SHP77 (cell line): ENCODE measurements at places on chromosomes 16 and 17.

DNA sequence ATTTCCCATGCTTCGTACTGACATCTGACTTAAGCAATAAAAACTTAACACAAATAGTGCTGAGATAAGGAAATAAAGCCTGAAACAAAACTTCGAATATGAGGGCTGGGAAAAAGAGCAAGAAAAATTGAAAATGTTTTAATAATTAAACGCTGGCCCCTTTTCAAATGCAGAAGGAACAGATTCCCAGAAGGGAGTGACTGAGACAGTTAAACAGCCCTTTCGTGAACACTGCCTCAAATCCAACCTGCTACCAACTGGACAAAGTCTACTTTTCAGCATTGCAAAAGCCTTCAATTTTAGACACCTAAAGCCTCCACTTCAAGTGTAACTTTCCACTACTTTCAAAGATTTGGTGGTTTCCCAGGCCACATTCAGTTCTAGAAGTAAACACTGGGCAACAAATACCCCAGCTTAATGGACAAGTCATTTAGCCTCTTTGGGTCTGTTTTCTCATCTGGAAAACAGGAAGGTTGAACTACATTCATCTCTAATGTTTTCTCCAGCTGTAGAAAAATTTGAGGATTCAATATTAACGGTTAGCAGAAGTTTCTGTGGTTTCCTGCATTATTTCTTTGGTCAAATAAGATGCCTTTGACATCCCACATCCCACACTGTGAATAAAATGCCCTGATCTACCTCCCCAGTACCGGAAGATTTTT is 11.8 kb downstream of the RFFL start:
- no peak for DNase-seq

DNA sequence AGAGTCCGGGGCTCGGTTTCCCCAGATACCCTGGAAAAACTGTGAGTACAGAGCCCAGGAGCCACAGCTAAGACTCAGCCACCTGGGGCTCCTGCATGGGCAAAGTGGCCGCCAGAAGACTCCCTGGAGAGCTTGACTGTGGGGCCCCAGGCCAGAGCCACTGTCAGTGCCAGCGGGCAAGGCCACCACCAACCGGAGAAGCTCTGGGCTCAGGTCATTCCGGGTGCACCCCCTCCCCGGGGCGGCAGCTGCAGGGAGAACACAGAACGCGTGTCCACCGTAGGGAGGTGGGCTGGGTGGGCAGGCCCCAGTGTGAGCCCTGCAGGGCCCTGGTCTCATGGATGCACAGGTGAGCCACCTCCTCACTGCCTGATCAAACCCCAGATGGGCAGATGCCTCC is 22.3 kb upstream of the RBFOX3 start:
- no peak for DNase-seq

DNA sequence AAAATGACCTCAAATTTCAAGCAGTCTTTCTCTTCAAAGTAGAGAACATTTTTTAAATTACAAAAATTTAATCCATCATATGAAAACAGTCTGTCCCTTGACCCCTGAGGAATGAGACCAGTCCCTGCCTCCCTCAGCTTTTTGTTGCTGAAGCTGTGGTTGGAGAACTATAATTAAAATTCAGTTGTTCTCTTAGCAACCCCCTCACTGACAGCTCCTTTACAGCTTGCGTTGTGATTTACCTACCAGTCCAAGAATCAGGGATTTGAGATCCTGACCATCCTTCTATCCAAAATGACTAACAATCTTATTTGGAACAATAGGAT is 29.8 kb downstream of the LYRM1 start:
- no peak for DNase-seq

GRCh38 chr16:22092143-22092933 is at the start of gene VWA3A:
VWA3A (plus strand) TSS chr16:22092541; CDS start chr16:22092638, 97 bp downstream.
- DNase-seq: no peak

DNA sequence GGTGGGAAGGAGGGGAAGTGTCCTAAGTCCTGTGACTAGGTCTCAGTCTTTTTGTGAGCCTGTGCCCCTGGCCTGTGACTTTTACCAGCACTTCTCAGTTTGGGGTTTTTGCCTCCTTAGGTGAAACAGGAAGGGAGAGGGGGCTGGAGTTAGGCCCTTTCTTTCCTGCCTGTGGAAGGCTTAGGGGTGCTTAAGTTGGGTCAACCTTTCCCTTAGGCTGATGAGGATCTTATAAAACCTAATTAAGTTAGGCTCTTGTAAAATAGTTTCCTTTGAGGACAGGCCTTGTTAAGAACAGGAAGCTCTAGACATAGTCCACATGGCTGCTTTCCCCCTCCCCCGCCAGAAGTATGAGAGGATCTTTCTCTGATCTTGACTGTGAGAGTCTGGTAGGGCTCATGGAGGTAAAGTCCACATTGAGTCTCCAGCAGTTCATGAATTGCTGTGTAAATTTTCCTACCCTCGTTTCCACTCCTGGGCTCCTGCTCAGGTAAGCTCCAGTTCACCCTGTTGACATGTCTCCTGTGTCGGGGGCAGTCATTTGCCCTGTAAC is 17.0 kb upstream of the DNASE1 start:
- no peak for DNase-seq

DNA sequence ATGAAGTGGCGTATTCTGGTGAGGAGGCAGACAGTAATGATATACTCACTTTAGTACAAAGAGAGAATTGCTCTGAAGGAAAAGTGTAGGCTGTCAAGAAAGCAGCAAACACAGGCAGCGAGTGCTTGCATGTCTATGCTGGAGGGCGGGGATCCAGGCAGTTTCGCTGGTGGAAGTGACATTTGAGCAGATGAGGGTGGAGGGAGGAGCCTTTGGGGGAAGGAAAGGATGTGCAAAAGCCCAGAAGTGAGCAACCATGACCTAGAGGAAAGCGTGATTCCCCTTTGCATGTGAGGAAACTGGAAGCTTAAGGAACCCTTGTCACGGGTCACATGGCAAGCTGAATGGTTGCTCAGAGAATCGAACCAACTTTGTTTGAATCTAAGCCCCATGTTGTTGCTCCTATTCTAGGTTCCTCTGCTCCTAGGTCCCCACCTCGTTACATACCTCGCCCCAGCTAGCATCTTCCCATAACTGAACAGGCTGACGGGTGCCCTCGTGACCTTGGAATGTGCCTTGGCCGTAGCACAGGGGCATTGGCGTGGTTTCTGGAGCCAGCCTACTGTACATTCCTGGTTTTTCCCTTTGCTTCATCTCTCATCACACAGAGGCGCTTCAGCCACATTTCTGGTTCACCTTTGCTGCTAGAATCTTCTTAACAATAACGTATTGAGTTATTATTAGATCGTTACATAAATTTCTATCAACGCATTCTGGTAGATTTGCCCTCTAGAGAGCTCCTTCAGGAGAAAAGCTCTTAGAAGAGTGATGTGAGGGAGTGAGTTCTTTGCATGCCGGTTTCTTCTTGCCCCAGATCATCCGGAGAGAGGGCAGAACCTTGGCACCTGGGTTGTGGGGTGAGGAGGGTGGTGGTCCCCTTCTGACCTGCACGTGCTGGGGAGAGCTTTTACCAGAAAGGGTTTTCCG is 191.8 kb downstream of the SNX29 start:
- no peak for DNase-seq

- DNase-seq: no peak
Measured at GRCh38 chr16:69057400-69058378, 47.8 kb upstream of the HAS3 start.

DNA sequence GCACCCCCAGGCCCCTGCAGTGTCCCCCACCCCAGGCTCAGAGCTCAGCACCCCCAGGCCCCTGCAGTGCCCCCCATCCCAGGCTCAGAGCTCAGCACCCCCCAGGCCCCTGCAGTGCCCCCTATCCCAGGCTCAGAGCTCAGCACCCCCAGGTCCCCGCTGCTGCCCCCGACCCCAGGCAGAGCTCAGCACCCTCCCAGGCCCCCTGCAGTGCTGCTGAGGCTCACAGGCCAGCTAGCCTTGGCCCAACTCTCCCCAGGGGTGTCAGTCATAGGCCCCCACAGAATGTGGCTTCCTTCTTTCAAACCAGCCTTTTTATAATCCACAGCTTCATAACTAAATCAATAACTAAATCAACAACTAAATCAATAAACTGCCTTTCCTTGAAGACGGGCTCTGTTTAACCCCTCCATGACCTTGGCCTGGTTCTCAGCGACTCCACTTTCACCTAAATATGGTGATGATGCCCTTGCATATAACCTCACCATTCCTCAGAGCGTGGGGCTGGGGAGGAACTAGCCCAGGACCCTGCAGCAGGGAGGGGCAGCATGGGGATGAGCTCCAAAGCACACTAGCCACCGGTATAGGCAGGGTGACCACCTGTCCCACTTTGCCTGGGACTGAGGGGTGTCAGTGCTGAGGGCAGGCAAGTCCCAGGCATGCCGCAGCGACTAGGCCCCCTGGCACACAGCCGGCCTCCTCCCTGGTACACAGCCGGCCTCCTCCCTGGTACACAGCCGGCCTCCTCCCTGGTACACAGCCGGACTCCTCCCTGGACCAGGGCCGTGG is 5.0 kb downstream of the NOTUM start:
- no peak for DNase-seq

- no peak for DNase-seq
Measured at GRCh38 chr16:80375513-80375912, 165.3 kb upstream of the DYNLRB2 start.

DNA sequence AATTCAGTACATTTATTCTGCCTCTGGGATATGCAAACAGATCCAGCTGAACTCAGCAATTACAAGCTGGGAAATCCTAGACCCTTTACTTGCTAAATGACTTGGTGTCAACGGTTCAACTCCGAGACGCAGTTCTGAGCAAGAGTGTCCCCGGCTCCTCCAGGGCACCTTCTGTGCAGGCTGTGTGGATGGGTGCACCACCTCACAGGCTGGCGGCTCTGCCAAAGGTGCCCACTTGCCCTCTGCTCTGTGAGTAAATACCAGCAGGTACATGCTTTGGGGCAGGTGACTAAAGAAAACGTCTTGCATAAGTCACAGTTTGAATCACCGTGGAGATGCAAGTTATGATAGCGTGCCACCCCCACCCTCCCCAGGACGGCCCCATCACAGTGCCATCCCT is 23.3 kb downstream of the MAP1LC3B start:
- no peak for DNase-seq

GRCh38 chr17:35788477-35789368 is 6.7 kb downstream of the MMP28 start:
- no peak for DNase-seq

- peak; percentile 79 for DNase-seq
Measured at GRCh38 chr16:20611975-20612481, 35.9 kb upstream of the ACSM2B start.

DNA sequence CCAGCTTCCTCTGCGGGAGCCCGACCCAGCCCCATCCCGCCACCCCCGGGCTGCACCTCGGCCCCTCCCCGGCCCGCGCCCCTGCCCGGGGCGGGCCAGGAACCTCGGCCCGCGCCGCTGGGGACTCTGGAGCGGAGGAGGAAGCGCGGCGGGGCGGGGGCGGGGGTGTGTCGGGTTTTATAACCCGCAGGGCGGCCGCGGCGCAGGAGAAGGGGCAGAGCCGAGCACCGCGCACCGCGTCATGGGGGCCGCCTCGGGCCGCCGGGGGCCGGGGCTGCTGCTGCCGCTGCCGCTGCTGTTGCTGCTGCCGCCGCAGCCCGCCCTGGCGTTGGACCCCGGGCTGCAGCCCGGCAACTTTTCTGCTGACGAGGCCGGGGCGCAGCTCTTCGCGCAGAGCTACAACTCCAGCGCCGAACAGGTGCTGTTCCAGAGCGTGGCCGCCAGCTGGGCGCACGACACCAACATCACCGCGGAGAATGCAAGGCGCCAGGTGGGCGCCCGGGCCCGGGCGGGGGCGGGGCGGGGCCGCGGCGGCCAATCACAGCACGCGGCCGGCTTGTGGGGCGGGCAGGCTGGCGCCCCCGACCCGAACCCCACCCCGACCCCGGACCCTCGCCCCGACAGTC is at the start of gene ACE:
ACE (plus strand) TSS at position 208 of the 626 bp plus-strand sequence; CDS start at position 242, 34 bp downstream.
- DNase-seq: peak; percentile 47

DNA sequence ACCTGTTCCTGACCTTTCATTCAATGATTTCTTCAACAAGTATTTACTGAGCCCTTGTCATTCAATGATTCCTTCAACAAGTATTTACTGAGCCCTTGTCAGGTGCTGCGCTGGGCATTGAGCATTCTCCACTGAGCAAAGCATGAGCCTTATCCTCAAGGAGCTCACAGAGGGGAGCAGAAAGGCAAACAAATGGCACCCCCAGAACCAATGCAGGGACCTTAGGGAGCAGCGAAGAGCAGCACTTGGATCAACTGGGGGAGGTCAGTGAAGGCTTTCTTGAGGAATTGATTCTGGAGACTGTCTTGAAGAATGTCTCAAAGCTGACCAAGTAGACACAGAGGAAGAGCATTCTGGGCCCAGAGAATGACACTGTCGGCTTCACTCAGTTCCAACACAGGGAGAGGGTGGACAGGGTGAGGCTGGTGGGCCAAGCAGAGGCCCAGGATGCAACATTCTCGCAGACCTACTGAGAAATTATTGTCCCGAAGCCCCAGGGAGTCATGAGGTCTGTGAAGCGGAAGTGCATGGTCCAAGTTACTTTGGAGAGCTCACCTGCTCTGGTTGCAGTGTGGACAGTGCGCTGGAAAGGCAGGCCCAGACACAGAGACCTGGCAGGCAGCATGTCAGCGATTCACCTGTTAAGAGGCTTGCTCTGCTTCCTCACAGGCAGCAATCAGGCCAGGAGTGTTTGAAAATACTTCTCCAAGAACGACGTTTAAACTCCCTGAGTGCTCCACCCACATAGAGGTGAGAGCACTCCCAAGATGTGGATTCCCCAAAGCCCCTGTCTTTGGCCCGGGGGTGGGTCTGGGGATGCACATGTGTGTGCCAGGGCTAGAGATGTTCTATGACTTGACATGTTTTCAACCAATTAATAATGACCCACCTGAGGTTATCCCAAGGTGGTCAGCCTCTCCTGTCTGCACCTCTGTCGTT is 3.2 kb upstream of the MPO start:
- no peak for DNase-seq

DNA sequence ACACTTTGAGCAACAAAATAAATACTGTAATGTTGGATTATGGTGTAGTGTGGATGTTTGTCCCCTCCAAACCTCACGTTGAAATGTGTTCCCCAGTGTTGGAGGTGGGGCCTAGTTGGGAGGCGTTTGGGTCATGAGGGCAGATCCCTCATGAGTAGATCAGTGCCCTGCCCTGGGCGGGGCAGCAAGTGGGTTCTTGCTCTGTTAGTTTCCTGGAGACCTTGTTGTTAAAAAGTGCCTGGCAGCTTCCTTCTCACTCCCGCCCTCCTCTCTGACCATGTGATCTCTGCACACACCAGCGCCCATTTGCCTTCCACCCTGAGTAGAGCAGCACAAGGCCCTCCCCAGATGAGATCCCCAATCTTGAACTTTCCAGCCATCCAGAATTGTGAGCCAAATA is 67.7 kb downstream of the MPRIP start:
- no peak for DNase-seq

- DNase-seq: no peak
Measured at GRCh38 chr17:37802712-37803416, 58.0 kb upstream of the HNF1B start.

- DNase-seq: no peak
Measured at GRCh38 chr17:68470961-68471360, 13.7 kb upstream of the WIPI1 start.

- no peak for DNase-seq
Measured at GRCh38 chr17:69962436-69962995, 112.5 kb upstream of the KCNJ16 start.

- DNase-seq: no peak
Measured at GRCh38 chr16:83606486-83607030, 201.2 kb upstream of the HSBP1 start.
